ENCODE measurements at places on chromosomes 11 and 22. TPM values are rescaled to one million over a fixed set of nuclear protein-coding genes. Genes with fewer than 3 reads are reported as not detected.

The OR52E8 gene
- total RNA-seq, result not detected

The TEX54 gene
- total RNA-seq, result not detected

The WBP2NL gene
- total RNA-seq, result not detected

The APIP gene
- 21.2 TPM for total RNA-seq

The CRYBB2 gene
- not detected for total RNA-seq

The C22orf23 gene
- 0.23 TPM for total RNA-seq

The ANO9 gene
- 1.2 TPM for total RNA-seq

The OR51E1 gene
- total RNA-seq, result not detected

The GLB1L2 gene
- total RNA-seq, result 2.1 TPM

The NAALAD2 gene
- total RNA-seq, result not detected

The APOL1 gene
- 9.7 TPM for total RNA-seq

The POU2AF1 gene
- total RNA-seq, result not detected

The ZBTB16 gene
- total RNA-seq, result not detected

The NXPE4 gene
- total RNA-seq, result not detected

The SYCE3 gene
- total RNA-seq, result 0.58 TPM

The ZFTA gene
- 7.3 TPM for total RNA-seq

The RAB36 gene
- 8.1 TPM for total RNA-seq

The APLNR gene
- 0.13 TPM for total RNA-seq

Measured in A549 treated with RU486 at 1 μM for 4 hours (cell line).